ENCODE measurements at places on chromosomes 5 and 9.

- no peak for DNase-seq
These were observed 171.0 kb downstream of the ARRDC3 start for GRCh38 chr5:91211997-91212713.

- no peak for DNase-seq
These were observed 66.9 kb downstream of the CTSL start for GRCh38 chr9:87792831-87793288.

GRCh38 chr5:29161399-29162291, 2031.8 kb upstream of the CDH6 start:
- DNase-seq = no peak

- DNase-seq = no peak
These were observed 1.1 kb upstream of the S1PR3 start for GRCh38 chr9:88990041-88990728.

All from left lobe of liver (tissue), 2 donors.